ENCODE measurements at places on chromosomes 4 and X. TPM values are rescaled to one million over a fixed set of nuclear protein-coding genes. Genes with fewer than 3 reads are reported as not detected.

Gene STPG2
- total RNA-seq: 1.9 TPM

DNA sequence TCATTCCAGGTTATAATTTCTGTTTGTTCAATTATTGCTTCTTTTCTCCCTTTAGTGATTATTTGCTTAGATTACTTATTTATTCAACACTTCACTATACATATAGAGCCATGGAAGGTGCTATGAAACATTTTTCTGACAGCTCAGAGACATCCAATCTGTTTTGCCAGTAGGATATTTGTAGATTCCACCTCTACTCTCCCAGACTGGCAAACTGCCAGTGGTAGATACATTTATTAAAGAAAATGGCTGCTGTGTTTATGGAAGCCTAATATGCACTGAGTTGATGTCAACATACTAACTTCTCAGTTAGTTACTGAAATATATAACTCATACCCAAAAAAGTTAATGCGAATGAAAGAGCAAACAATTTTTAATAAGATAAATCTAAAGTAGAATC lies 348.6 kb downstream of the TRAM1L1 start:
- no peak overlapping the region for H3K27ac ChIP-seq
- DNase-seq: no peak
- no peaks in the 10 kb centered on the region for H3K36me3 ChIP-seq
- H3K27me3 ChIP-seq: no peaks in the 10 kb centered on the region
- H3K4me1 ChIP-seq: no peaks in the 10 kb centered on the region

Gene UBE2D3
- total RNA-seq: 633 TPM

Gene SLC16A2
- total RNA-seq: 24.0 TPM

DNA sequence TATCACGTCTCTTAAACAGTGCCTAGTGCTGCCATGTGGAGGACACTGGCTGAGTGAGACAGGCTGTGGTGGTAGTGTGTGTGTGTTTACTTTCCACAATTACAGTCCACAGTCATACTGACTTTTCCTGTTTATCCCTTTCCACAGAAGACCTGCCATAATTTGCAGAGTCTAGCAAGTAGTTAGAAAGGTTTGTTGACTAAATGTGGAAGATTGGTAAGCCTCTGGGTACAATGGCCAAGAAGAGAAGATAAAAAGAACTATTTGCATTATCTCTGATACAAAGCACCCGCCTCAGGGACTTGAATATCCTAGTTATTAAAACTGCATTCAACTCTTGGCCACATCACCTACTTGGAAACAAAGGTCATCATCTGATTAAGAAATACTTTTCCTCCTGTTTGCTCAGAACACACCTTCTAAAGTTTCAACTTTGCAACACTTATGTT lies 89.1 kb downstream of the FAM13A start:
- H3K4me3 ChIP-seq: no peak overlapping the region
- H3K36me3 ChIP-seq: no peaks in the 10 kb centered on the region
- DNase-seq: no peak
- no peak overlapping the region for H3K27ac ChIP-seq

Gene MGARP
- 1.2 TPM for total RNA-seq

- H3K4me3 ChIP-seq: no peak overlapping the region
- DNase-seq: no peak
- no peaks in the 10 kb centered on the region for H3K36me3 ChIP-seq
- H3K4me1 ChIP-seq: no peaks in the 10 kb centered on the region
- H3K27me3 ChIP-seq: no peaks in the 10 kb centered on the region
Observed at GRCh38 chr4:9942921-9943600, 78.2 kb downstream of the SLC2A9 start.

DNA sequence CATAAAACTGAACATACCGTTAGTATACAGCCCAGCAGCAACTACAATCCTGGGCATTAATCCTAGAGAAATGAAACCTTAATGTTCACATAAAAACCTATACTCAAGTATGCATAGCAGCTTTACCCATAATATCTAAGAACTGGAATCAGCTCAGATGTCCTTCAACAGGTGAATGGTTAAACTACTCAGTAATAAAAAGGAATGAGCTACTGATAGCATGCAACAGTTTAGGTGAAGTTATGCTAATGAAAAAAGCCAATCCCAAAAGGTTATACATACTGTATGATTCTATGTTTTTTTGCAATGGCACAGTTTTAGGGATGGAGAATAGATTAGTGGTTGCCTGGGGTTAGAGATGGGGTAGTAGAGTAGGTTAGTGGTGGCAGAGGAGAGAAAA lies 9.3 kb downstream of the HTT start:
- no peak overlapping the region for H3K4me3 ChIP-seq
- no peaks in the 10 kb centered on the region for H3K36me3 ChIP-seq
- peaks cover 6% of the 10 kb centered on the region for H3K4me1 ChIP-seq
- H3K27ac ChIP-seq: no peak overlapping the region
- no peak for DNase-seq
- no peaks in the 10 kb centered on the region for H3K27me3 ChIP-seq

Gene RHOXF2
- total RNA-seq: not detected

DNA sequence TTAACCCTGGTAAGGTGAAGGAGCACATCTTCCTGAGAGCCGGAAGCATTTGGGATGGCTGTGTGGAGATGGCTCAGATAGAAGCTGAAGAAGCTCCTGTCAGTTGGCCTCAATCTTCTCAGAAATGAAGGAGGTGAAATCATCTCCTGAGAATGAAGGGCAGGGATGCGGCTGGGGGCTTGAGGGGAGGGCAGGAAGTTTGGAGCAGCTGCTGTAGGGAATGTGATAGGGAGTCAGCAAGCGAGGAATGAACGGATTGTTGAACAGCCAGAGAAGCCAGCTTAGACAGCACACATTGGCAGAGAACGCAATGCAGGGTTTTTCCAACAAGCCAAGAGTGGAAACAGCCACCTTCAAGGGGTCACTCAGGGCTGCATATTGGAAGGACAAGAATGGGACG lies 10.0 kb downstream of the KCNE5 start:
- no peaks in the 10 kb centered on the region for H3K36me3 ChIP-seq
- H3K27ac ChIP-seq: no peak overlapping the region
- H3K4me3 ChIP-seq: no peak overlapping the region
- DNase-seq: no peak

DNA sequence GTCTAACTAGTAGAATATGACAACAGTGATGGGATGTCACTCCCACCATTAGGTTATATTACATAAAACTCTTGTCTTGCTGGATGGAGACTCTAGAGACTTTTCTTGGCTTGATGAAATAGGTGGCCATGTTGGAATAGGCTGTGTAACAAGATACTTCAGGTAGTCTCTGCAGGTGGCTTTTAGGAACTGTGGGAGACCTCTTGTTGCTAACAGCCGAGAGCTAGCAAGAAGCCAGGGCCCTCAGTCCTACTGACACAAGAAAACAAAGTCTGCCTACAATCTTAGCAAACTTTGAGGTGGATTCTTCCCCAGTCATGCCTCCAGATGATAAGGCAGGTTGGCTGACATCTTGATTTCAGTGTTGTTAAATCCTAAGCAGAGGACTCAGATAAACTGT lies 72.5 kb downstream of the GNL3L start:
- no peaks in the 10 kb centered on the region for H3K4me1 ChIP-seq
- H3K27me3 ChIP-seq: no peaks in the 10 kb centered on the region
- no peak overlapping the region for H3K4me3 ChIP-seq
- DNase-seq: no peak
- no peak overlapping the region for H3K27ac ChIP-seq

Gene GAR1
- 7.8 TPM for total RNA-seq

All from thyroid gland (tissue), 4 donors.